ENCODE measurements at places on chromosomes 7 and 10.

DNA sequence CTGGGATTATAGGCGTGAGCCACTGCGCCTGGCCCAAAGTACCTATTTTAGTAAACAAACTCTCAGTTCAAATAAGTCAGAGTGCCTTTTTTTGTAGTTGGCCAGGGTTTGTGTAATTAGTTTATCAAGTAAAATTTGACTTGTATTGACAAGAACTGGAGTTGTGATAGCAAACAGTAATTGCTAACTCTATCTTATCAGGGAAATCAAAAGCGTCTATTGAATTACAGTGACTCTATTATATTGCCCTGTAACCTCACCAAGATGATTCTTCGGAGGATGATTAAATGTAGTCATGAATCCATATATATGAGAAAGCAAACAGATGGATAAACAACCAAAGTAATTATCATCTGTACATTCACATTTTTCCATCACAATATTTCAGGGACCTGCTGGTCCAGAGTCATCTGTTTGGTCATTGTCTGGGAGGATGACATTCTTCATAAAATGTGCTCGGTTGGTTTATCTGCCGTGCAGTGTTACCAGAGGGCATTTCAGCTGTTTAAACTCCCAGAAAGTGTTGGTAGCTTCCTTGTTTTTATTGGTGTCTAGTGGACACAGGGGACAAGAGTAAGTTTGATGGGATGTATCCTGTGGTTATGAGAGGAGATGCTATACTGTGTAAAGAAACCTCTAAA, 35.6 kb downstream of the DOCK1 start:
- DNase-seq = no peak

DNA sequence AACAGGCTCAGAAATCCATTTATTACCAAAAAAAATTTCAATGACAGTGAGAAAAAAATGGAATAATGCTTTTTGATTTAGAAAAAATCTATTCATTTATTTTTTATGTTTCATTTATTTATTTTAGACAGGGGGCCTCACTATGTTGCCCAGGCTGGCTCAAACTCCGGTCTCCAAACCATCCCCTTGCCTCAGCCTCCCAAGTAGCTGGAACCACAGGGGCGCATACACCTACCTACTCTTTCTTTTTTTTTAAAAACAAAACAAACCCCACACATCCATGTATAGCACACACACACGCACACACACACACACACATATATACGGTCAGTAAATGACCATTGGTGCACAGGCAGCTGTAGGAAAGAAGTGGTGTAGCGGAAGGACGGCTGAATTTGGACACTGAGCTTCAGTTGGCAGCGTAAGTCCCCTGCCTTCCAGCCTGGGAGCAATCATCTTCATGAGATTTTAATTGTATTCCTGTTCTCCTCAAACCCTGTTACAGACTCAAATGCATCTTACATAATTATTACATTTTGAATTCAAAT, 28.8 kb downstream of the ARL4A start:
- no peak for DNase-seq

DNA sequence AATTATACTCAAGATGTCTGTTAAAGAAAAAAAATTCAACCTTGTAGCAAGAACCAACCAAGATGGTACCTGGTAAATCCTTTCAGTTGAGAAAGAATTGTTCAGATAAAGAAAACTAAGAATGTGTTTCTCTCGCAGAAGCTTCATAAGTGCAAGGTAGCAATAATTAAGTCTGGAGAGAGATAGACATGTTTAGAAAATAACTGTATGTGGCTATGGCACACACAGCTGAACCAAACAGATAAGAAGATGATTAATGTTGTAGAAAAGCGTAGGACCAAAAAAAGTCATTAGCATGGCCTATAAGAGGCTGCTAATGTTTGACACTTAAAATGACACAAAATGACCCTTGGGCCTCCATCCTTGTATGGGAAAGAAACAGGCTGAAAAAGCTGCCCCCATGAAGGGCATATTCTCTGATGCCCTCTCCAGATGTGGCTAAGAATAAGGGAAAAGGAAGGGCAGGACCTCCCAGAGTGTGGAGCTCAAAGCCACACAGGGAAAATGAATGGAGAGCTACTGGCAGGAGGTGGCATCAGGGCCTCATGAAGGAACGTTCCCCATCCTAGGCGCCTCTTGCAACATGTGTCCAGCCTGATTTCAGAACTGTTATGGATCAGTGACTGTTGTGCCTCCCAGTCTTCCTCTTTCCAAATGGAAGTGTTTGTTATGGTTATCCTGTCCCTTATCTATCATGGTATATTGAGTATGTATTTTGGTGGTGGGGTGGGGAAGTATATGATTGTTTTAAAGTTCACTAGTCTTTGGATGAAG, 30.7 kb downstream of the TLL2 start:
- DNase-seq = no peak

DNA sequence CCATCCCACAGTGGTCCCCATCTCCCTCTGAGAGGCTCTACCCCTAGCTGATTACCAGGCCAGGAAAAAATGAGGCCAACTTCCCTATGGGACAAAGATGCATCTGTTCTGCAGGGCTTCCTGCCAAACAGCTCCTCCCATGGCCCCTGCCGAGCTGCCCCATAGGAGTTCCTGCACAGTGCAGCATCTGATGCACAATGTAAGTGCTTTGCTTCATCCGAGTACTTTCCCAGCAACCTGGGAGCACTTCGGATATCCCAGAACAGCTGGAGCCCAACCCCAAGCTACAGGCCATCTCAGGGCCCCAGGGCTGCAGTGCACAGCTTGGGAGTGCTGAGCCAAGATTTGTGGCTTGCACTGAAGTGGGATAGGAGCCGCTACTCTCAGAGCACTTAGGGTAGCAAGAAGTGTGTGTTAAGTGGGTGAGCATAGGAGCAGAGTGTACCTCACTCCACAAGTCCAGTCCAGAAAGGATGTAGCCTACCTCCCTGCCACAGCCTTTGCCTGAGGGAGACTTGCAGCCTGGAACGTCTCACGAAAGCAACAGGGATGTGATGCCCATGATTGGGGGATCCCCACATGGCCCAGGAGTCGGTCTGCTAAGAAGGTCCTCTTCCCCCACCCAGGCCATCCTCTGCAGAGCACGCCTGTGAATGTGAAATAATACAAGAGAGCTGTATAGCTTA, 209.6 kb upstream of the VWC2 start:
- DNase-seq = no peak

DNA sequence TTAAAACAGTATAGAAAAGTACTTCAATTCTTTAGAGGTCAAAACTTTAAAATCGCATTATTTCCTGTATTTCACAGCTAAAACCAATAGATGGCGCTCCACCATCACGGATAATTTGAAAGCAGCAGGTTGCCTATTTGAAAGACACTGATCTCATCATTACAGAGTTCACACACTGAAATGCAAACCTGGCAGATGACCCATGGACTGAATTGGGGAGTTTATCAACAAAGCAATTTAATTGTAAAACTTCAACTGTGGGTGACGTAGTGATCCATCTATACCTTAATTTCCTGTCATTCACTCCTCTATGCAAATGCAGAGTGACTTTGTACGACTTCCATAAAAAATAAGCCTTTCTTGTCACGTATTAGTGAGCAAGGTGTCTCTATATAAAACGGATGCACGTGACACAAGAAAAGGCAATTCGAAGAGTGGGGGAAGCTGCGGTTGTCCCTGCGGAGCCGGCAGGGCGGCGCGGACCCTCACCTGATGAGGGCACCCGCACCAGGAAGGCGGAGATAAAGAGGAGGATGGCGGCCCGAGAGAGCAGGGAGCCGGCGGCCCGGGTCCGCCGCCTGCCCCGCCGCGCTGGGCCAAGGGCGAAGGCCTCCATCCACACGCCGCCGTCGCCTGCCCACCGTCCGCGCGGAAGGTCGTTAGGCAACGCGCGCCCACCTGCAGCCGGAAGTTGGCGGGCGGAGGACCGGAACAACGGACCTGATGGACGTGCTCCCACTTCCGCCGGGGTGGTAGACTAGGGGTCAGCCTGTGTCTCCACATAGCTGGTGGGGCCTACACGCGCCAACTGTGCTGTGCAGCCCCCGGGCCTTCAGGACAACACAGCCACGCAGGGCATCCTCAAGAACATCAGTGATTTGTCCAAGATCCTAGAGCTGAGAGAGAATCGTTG, at the start of gene ZPBP:
TSS of gene ZPBP (minus strand) at position 668 of the 913 bp plus-strand sequence. CDS start at position 616, 52 bp downstream.
- peak; percentile 35 for DNase-seq

- DNase-seq = no peak
Observed at GRCh38 chr7:36692456-36692855, 31.8 kb downstream of the AOAH start.

- DNase-seq = no peak
Observed at GRCh38 chr10:60139290-60139689, 232.9 kb upstream of the CCDC6 start.

GRCh38 chr10:15118615-15119014, 21.5 kb downstream of the RPP38 start:
- DNase-seq = no peak

- peak; percentile 29 for DNase-seq
Observed at GRCh38 chr7:100655908-100656674, at the start of gene ACTL6B. Gene ACTL6B, minus strand, starts transcription at chr7:100656448. Its CDS starts 94 bp downstream, at chr7:100656354.

GRCh38 chr10:128419466-128420019, 293.3 kb upstream of the MKI67 start:
- no peak for DNase-seq

GRCh38 chr7:4819560-4820404, 42.0 kb downstream of the PAPOLB start:
- no peak for DNase-seq

DNA sequence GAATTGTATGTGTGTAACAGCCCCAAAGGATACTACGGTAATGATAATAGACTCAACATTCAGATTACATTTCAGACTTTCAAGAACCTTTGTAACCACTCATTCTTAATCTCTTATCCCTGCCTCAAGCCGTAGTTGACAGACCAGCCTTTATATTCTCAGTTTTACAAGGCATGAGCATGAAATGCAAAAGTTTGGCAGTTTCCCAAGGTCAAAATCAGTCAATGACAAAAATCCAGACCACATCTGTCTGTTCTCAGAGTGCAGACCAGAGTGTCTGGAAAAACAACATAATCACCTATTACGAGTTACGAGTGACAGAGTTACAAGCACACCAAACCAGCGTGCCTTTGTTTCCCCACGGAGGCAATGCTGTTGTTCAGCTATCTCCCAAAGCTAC, 178.6 kb upstream of the LRGUK start:
- DNase-seq = no peak

GRCh38 chr7:101089876-101090275, 4.6 kb downstream of the TRIM56 start:
- DNase-seq = no peak

DNA sequence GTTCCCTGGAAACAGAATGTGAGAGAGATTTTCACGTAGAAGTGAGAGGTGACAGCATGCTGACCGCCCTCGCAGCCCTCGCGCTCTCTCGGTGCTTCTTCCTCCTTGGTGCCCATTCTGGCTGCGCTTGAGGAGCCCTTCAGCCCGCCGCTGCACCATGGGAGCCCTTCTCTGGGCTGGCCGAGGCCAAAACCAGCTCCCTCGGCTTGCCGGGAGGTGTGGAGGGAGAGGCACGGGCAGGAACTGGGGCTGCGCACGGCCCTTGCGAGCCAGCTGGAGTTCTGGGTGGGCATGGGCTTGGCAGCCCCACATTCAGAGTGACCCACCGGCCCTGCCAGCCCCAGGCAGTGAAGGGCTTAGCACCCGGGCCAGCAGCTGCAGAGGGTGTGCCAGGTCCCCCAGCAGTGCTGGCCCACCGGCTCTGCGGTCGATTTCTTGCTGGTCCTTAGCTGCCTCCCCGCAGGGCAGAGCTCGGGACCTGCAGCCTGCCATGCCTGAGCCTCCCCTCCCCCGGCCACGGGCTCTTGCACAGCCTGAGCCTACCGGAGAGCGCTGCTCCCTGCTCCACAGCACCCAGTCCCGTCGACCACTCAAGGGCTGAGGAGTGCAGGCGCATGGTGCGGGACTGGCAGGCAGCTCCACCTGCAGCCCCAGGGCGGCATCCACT, 888.7 kb upstream of the ZWINT start:
- no peak for DNase-seq

- no peak for DNase-seq
Observed at GRCh38 chr7:37377231-37377630, 71.4 kb downstream of the ELMO1 start.

DNA sequence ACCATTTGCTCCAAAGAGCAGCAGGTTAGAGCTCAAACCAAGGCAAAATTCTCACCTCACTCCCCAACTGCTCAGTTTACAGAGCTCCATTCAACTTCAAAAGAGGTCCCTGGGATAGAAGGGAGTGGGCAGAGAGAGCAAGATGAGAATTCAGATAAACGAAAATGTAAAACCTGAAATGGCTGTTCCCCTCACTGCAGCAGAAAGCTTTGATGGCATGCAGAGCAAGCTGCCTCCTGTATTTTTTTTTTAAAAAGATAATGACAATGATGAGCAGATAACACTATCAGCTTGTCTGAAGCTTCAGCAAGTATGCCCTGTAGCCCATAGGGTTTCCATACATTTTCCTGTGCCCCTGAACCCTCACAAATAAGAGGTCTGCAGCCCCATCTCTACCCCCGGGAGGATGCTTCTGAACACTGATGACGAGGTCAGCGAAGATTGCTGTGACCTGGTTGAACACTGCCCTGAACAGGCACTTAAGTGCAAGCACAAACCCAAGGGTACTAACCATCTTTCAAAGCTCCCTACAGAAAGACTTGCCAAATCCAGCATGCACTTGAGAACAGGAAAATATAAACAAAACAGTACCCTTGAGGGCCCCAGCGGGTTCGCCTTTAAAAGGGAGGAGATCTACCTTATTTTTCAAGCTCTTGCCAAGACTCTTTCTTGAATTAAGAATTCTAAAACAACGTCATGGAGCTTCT, 81.3 kb downstream of the GLI3 start:
- DNase-seq = no peak

- no peak for DNase-seq
Observed at GRCh38 chr7:69349291-69349690, 249.0 kb upstream of the AUTS2 start.

DNA sequence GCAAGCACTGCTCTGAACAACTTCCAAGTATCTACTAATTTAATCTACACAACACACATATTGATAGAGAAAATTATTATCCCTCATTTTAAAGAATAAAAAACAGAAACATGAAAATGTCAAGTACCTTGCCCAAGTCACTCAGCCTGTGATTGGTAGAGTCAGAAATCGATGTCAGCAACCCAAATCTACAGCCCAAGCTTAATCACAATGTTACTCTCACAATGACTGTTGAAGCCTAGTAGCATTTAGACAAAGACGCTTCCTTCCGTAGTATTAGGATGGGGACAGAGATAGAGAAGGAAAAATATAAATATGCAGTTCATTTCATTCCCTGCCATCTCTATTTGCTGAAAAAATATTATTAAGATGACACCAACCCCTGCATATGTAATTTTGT, 242.5 kb downstream of the ELMO1 start:
- no peak for DNase-seq

- no peak for DNase-seq
Observed at GRCh38 chr10:82943142-82943541, 1068.1 kb downstream of the NRG3 start.

DNA sequence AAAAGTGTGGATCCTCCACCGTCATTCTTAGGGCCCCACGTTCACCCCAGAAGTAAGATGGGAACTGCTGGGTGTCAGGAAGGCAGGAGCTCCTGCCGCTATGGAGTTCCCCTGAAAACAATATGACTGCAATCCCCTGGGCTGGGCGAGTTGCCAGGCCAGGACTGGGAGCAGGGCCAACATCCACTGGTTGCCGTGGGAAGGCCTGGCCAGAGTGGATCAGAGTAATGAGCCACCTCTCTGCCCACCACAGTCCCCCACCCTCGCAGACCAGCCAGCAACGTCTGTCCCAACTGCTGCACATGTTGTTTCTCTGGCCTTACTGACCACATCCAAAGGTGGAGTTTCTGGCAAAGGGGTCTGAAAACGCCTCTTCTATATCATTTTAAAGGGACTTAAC, 86.6 kb downstream of the STRA8 start:
- DNase-seq = peak; percentile 87

GRCh38 chr7:125450749-125451148, 521.1 kb upstream of the POT1 start:
- no peak for DNase-seq

- DNase-seq = no peak
Observed at GRCh38 chr7:102106625-102107024, 180.0 kb upstream of the SH2B2 start.

Measured in brain microvascular endothelial cell (primary cell).